ENCODE measurements at places on chromosomes 6 and 20.

DNA sequence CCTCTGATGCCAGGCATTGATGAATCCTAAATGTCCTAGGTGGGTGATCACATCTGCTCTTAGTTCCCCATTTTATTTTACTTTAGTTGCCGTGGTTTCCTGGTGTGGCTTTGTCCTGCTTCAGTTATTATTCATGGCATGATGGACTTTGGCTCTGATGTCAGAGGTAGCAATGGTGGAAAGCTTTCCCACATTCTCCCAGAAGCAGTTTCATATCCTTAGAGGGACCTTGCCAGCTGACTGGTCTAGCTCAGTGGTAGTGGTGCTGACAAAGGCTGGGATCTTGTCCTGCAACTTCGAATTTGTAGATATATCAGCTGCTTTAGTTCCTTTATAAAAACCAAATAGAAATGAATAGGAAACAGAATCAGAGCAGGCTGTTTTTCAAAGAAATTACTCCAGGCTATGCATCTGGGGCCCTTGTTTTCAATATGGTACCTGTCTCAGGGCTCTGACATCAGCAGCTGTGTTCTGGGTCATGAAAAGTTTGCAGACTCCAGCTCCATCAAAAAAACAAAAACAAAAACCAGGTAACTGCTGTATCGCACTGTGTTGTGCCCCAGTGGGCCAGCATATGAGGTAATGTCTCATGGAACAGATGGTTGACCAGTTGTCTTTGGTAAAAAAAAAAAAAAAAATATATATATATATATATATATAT, 133.7 kb downstream of the PLCB4 start:
- DNase-seq = no peak

- no peak for DNase-seq
Observed at GRCh38 chr6:163695414-163695864, 280.9 kb downstream of the QKI start.

GRCh38 chr6:144185133-144185836, 35.0 kb downstream of the STX11 start:
- no peak for DNase-seq

GRCh38 chr20:8342391-8342790, 210.3 kb downstream of the PLCB1 start:
- no peak for DNase-seq

GRCh38 chr20:11792568-11792953, 125.1 kb upstream of the BTBD3 start:
- DNase-seq = no peak
